ENCODE measurements at places on chromosomes 6 and 20. TPM values are rescaled to one million over a fixed set of nuclear protein-coding genes. Genes with fewer than 3 reads are reported as not detected.

Gene LRFN2
- polyA plus RNA-seq, result 0.67 TPM

Gene REV3L
- polyA plus RNA-seq, result 18.3 TPM

Gene STX11
- polyA plus RNA-seq, result 42.6 TPM

Gene MEA1
- 92.4 TPM for polyA plus RNA-seq

Gene POLR3F
- 6.2 TPM for polyA plus RNA-seq

Gene ADGRB3
- not detected for polyA plus RNA-seq

Gene TEAD3
- polyA plus RNA-seq, result not detected

Gene NNAT
- polyA plus RNA-seq, result not detected

Gene BCAS1
- not detected for polyA plus RNA-seq

Gene CCND3
- 1,041 TPM for polyA plus RNA-seq

Gene PAK1IP1
- 10.0 TPM for polyA plus RNA-seq
